Activated naive CD8-positive, alpha-beta T cell treated with anti-CD3 and anti-CD28 coated beads, Interleukin-2, amount 50 U/mL, for 24 hours (primary cell): ENCODE measurements at places on chromosomes 4 and X.
A peak's percentile ranks its signal among the peaks of the same experiment; 100 is the strongest.

DNA sequence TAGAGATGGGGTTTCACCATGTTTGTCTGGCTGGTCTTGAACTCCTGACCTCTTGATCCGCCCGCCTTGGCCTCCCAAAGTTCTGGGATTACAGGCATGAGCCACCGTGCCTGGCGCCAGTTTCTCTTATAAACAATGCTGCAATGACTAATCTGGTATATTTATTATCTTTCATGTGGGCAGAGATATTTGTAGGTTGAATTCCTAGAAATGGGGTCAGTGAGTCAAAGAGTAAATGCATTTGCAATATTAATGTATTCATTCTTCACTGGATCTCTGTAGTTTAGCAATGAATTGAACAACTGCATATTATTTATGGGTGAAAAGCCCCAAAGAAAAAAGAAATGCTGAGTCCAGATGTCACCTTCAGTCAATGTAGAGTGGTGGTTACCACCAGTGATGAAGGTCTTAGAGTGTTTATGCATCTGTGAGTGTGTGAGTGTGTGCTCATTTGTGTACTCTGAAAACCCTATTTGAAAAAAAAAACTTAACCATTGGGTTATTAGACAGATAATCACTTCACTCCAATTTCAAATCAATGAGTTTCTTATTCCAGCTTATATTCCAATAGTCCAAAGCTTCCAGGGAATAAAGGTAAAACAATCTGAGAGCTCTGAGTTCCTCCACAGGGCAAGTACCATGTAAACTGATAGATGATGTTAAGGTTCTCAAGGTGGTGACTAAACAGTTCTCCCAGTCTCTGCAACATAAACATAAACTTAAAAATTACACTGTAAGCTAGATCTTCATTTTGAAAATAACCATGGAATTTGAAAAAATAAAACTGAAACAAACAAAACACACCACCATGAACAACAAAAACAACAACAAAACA is 22.6 kb upstream of the CD38 start:
- peak; percentile 53 for DNase-seq

GRCh38 chr4:105022811-105023667 is 123.6 kb upstream of the TET2 start:
- DNase-seq: no peak

- DNase-seq: peak; percentile 1
Observed at GRCh38 chrX:50941638-50942037, 31.1 kb downstream of the BMP15 start.

- no peak for DNase-seq
Observed at GRCh38 chrX:121365572-121366161, 318.3 kb downstream of the GLUD2 start.

- DNase-seq: no peak
Observed at GRCh38 chr4:183478123-183478522, 26.7 kb upstream of the ING2 start.

GRCh38 chrX:79268788-79269187 is 98.3 kb downstream of the ITM2A start:
- DNase-seq: no peak

- no peak for DNase-seq
Observed at GRCh38 chr4:25171201-25171865, 11.1 kb upstream of the SEPSECS start.

DNA sequence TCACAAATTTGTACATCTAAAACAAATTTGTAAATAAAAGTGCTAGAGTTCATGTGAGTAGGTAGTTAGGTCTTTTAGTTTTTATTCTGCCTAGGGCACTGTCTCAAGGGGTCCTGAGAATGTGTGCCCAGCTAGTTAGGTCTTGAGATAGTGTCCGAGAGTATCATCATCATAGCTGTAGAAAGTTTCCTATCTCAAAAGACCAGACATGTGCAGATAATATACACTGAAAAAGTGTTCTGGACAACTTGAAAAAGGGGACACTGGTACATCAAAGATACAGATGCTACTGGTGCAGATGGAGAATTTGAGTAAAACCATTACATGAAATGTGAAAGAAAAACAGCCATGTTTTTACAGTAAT is 1.8 kb upstream of the ZCCHC4 start:
- no peak for DNase-seq

- DNase-seq: no peak
Observed at GRCh38 chr4:17812125-17812524, 1.3 kb downstream of the NCAPG start.

- DNase-seq: no peak
Observed at GRCh38 chr4:108529984-108530905, 90.1 kb upstream of the RPL34 start.

GRCh38 chrX:18828832-18829404 is 121.5 kb downstream of the PPEF1 start:
- peak; percentile 1 for DNase-seq

- DNase-seq: no peak
Observed at GRCh38 chrX:50002067-50002714, 79.8 kb downstream of the CLCN5 start.

DNA sequence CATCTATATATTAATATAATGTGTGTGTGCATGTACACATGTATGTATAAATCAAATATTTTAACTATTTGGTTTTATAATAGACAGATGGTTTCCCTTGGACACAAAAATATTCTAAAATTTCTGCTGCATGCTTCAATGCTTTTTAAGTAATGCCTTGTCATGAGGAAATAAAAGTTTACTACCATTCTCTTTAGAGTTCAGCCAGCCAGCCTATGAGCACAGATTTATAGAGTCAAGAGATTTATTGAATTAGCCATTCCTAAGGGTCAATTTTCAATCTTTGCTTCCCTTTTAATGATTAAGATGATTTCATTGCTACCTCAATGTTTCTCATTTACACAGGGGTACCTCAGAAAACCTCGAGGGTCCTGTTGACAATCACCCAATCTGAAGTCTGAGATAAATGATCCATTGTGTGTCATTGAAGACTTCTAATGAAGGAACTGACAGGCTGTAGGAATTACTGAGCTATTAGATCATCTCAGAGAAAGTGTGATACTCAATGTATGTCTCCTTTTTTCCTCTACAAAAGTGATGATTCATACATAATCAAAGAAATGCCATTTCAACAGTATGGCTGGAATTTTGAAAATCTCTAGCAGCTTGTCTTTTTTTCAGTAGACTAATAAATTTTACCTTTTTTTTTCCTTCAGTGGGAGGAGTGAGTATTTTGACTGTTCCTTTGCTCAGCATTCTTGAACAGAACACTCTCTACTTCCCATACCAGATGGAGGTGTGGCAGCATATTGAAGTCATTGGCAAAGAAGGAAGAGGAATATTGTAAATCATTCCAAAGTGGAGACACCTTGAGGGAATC is 222.6 kb upstream of the PCDH18 start:
- no peak for DNase-seq

DNA sequence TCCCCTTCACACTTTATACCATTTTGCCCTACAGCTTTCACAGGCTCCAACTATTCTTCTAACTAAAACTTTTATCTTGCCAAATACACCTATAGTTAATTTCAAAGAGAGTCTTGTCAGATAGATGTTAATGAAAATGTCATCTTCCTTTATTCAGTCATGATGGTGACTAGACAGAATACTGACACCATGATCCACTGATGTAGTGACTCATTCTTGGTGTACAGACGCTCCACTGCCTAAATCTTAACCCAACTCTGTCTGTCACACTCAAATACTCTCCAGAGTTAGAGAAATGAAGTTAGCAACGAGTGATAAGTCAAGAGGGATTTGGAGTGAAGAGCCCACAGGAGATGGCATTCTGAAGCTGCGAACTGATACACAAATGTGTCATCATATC is 32.1 kb upstream of the HDAC8 start:
- no peak for DNase-seq

GRCh38 chr4:141560056-141560455 is 76.3 kb upstream of the IL15 start:
- DNase-seq: no peak

- no peak for DNase-seq
Observed at GRCh38 chr4:103073792-103074438, 2.6 kb downstream of the SLC9B2 start.

- no peak for DNase-seq
Observed at GRCh38 chr4:119197772-119198212, 14.7 kb upstream of the USP53 start.
